NCI-H526 (cell line): ENCODE measurements at places on chromosomes 11 and 22.

- DNase-seq = no peak
Measured at GRCh38 chr22:46436595-46437175, 100.7 kb downstream of the CELSR1 start.

DNA sequence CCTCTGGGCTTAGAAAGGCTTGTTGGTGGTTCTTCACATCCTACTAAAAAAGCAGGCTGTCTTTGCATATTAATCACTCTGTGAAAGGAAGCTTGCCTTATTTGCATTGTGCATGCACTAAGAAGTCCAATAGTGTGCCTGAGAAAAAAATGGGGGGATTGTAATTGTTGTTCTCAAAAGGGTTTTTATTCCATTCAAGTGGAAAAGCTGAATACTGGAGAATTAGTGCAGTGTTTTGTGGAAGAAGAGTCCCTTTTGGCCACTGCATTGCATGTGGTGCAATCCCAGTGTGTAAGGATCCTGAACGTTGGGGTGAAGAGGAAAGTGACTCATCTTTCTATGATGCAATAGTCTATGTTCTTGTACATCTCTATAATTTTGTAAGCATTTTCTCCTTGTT, 16.5 kb downstream of the NCAM1 start:
- DNase-seq = peak; percentile 90

- DNase-seq = no peak
Measured at GRCh38 chr22:48173773-48174160, 1411.3 kb downstream of the TBC1D22A start.

- peak; percentile 32 for DNase-seq
Measured at GRCh38 chr11:35009191-35009943, 92.9 kb downstream of the PDHX start.

DNA sequence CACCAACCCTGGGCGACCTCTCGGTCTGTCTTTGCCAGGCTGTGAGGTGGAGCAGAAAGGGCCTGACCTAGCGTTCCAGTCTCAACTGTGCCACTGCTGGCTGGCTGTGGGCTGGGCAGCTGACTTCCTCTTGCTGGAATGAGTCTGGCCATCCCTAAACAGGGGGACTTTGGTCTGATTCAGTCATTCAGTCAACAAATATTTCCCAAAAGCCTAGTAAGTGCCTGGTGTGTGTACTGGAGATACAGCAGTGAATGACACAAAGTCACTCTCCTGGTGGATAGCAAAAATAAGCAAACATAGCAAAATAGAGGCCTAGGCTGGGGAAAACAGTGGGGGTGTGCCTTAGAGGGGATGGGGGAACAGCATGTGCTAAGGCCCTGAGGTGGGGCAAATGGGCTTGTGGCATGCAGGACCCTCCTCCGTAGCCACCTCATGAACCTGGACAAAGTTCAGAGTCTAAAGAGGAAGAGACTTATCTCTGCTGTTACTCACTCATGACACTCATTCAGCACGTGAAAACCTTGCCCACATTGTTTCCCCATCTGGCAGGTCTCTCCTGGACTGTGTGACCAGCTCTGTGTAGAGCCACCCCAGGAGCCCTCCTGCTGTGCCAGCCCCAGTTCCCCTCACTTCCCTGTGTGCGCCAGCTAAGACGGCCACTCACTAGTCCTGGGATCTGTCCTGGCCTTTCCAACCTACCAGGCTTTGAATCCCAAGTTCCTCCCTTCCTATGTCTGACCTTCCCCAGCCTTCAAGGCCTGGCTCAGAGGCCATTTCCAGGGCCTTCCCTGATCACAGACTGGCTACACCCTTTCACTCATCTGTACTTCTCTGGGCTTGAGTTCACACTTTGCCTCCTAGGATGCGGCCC, 4.7 kb downstream of the GUCD1 start:
- no peak for DNase-seq

GRCh38 chr22:31138126-31138525, 2.2 kb downstream of the PLA2G3 start:
- no peak for DNase-seq

DNA sequence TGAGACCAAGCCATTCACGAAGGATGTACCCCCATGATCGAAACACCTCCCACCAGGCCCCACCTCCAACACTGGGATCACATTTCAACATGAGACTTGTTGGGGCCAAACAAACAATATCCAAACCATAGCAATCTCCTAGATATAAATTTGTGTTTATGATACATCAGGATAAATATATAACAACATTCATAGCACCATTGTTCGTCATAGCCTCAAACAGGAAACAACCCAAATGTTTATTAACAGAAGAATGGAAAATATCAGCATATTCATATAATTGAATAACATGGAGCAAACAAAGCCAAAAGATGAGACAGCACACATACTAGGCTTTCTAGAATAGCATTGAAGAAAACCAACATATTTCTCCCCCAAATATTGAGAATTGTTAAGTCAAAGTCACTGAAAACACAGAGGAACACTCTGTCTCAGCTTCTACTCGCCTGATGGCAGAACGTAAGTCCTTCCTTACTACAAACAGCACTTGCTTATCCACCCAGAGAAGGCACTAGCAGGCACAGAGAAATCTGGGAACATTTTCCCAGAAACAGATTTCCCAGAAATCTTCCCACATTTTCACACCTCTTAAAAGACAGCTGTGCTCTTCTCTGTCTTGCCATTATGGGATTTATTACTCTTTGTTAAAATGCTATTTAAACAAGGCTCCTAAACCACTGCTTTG, 8.1 kb upstream of the GDPD4 start:
- no peak for DNase-seq

DNA sequence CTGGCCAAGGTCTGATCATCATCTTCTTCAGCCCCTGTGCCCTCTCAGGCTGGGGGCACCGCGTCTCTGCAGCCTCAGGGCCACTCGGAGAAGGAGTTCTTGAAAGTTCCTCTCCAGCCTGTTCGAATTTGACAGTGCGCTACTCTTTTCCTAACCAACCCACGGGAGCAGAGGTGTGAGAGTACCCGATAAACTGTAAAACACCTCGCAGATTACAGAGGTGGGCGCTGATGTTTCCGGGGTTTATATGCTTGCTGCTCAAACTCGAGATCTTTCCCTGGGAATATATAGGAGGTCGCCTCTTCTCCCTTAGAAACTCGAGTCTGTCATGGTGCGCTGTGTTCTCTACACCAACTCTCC, 515 bp downstream of the CTR9 start:
- peak; percentile 65 for DNase-seq

- DNase-seq = no peak
Measured at GRCh38 chr11:17293311-17293710, 16.8 kb downstream of the NUCB2 start.

DNA sequence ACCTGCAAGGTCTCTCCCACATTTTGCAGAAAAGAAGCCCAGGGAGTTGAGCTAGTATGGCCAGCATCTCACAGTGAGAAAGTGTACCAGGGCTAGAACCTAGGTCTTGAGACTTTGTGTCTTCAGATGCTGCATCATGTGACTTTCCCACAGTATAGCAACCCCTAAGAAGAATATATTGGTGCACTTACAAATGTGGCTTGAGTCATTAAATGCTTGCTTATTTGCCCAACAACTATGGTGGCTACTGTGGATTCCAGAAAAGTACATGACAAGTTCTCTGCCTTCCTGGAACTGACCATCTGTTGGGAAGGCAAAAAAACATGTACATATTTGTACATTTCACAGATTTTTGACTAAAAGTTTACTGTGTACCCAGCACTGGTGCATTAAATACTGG, 55.0 kb downstream of the POLD3 start:
- DNase-seq = no peak

GRCh38 chr11:73321604-73322381, 13.7 kb downstream of the ARHGEF17 start:
- no peak for DNase-seq

- no peak for DNase-seq
Measured at GRCh38 chr11:15048616-15049015, 24.8 kb upstream of the CALCB start.

DNA sequence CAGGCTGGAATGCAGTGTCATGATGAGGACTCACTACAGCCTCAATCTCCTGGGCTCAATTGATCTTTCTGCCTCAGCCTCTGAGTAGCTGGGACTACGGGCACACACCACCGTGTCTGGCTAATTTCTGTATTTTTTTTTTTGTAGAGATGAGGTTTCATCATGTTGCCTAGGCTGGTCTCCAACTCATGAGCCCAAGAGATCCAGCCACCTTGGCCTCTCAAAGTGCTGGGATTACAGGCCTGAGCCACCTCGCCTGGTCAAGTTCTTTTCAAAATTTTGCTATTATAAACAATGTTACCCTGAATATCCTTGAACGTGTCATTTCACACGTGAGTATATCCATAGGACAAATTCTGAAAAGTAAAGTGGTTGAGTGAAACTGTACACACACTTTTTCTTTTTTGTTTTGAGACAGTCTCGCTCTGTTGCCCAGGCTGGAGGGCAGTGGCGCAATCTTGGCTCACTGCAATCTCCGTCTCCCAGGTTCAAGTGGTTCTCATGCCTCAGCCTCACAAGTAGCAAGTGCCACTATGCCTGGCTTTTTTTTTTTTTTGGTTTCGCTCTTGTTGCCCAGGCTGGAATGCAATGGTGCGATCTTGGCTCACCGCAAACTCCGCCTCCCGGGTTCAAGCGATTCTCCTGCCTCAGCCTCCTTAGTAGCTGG, 21.6 kb upstream of the EP300 start:
- DNase-seq = no peak

- no peak for DNase-seq
Measured at GRCh38 chr11:7413961-7414915, 71.1 kb upstream of the OLFML1 start.

GRCh38 chr22:47841156-47841555, 1078.7 kb downstream of the TBC1D22A start:
- DNase-seq = no peak

DNA sequence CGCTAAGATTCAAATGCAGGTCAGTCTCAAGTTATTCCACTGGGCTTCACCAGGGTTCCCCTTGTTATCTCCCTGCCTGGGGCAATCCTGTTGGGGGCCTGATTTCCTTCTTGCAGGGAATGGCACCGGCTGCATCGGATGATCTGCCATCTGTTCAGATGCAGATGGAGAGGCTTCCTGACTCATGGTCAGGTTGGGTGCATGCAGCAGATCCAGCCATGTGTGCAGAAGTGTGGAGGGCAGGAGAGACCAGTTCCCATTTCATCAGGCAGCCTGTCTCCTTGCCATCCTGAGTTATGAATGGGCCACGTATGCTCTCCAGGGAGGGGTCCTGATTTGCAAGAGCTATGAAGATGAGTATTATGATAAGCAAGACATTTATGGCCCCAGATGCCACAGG, 161.2 kb upstream of the PLET1 start:
- DNase-seq = peak; percentile 98

GRCh38 chr11:124123622-124124021, 8.4 kb downstream of the VWA5A start:
- no peak for DNase-seq

- DNase-seq = no peak
Measured at GRCh38 chr22:44412136-44412731, 85.8 kb downstream of the RTL6 start.

DNA sequence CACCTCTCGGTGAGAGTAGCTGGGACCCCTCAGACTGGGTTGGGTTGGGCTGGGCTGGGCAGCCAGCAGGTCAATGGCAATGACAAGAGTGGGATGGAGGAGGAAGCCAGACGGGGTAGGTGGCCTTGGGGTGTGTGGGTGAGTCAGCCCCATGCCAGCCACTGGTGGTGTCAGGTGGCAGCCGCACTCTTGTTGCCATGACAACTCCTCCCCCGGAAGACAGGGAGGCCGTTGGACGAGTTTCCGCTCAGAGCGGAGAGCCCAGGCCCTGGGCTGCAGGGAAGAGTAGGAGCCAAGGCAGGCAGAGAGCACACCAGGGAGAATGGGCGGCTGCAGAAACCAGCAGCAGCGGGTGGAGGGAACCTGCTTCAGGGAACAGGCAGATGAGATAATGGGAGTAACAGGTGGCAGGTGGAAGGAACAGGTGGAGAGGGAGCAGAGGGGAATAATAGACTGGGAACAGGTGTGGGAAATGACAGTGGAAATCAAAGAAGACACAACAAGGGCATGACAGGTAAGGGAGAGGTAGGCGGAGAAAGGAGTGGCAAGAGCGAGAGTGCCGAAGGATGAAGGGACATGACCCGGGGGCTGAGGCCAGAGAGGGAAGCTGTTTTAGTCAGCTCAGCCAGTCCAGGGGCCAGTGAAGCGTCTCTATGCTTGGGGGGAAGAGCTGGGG, 8.7 kb downstream of the SPTBN2 start:
- DNase-seq = peak; percentile 95

DNA sequence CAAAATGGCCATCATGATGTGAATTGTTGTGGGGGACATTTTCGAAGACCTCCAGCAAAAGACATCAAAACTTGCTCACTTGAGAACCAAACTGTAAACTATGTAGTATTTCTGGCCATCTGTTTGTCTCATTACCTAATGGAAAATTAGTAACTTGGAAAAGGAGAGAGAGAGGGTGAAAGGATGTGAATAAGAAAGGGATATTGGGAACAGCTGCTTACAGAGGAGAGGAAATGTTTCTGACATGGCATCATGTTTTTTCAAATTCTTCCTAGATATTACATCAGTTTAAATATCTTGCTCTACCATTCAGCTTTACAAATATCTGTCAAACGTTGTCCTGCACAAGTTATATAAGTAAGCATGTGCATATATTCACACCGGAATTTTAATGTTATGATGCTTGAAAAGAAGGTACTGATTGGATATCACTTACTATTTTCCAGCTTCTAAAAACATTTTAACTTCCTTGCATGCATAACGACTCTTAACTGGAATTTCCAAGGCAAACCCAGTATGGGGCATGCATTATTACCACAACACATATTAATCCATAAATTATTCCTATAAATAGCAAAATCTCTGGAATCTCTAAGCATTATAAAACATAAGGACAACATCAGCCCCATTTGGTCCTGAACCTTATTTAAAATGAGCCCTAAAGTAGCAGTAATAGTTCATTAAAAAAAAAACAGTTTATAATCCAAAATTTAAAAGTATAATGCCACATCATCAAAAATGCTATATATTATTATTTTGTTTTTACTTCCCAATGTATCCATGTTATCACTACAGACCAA, 20.0 kb downstream of the GUCY1A2 start:
- DNase-seq = no peak

- no peak for DNase-seq
Measured at GRCh38 chr22:25176175-25176574, 23.5 kb upstream of the CRYBB3 start.

DNA sequence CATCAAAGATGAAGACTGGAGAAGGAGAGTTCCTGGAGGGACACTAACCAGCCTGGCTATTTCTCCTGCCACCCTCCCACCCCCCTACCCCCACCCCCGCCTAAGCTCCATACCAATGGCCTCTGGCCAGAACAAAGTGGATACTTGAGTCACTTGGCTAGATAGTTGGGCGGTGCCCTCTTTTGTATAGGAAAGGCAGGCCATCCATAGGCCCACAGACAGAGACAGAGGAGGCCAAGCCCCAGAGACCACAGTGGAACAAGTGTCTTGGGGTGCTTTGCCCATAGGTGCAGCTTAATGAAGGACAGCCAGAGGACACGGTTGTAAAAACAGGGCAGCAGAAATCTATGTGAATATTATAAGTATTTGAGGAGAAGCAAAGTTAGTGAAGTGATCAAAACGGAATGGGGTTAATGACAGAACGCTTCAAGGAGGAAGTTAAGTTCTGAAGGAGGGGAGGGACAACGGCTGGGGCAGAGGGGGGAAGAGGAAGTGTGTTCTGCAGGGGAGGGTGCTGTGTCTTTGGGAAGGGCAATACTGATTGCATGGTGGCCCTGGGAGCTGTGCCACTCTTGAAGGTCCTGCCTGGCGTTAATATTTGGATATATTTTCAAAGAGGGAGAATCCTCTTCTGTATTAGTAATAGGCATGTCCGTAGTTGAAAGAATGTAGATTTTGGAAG, 32.7 kb downstream of the FLI1 start:
- no peak for DNase-seq
